ENCODE measurements at places on chromosomes 5 and 9. TPM values are rescaled to one million over a fixed set of nuclear protein-coding genes. Genes with fewer than 3 reads are reported as not detected.

- DNase-seq, result no peak
These were observed 102.6 kb downstream of the WNK2 start for GRCh38 chr9:93286252-93287188.

DNA sequence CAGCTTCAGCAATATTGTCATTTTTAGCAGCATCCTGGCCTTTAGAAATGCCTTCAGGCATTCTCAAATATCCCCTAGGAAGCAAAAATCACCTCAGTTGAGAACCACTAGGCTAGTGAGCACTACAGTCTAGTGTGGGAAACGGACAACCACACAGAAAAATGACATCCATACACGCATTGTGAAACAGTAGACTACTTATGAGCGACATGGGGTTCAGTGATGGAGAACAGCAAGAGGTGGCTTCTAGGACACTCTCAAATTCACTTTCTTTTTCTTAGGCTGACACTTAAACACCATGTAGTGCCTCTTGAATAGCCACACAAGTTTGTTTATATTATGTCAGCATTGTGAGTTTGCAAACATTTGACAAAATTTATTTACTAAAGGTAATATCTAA, 203.0 kb downstream of the KDM4C start:
- no peak for DNase-seq

GRCh38 chr9:17574342-17574741, 4.5 kb upstream of the SH3GL2 start:
- DNase-seq, result no peak

- DNase-seq, result no peak
These were observed 452.9 kb downstream of the CSNK1G3 start for GRCh38 chr5:123964884-123965283.

The PCDHA3 gene
- 0.20 TPM for polyA plus RNA-seq

The ADGRD2 gene
- not detected for polyA plus RNA-seq

The TMEM232 gene
- polyA plus RNA-seq, result 0.50 TPM

The HMCN2 gene
- under 0.01 TPM for polyA plus RNA-seq

Measured in AG04450 (cell line).